Activated CD8-positive, alpha-beta memory T cell treated with anti-CD3 and anti-CD28 coated beads, Interleukin-2, amount 50 U/mL, for 4 hours (primary cell): ENCODE measurements at places on chromosomes 6 and 20.
A peak's percentile ranks its signal among the peaks of the same experiment; 100 is the strongest.

GRCh38 chr6:149701714-149702113, 16.2 kb downstream of the LATS1 start:
- no peak for DNase-seq

GRCh38 chr6:142421285-142422117, 119.7 kb downstream of the ADGRG6 start:
- no peak for DNase-seq

DNA sequence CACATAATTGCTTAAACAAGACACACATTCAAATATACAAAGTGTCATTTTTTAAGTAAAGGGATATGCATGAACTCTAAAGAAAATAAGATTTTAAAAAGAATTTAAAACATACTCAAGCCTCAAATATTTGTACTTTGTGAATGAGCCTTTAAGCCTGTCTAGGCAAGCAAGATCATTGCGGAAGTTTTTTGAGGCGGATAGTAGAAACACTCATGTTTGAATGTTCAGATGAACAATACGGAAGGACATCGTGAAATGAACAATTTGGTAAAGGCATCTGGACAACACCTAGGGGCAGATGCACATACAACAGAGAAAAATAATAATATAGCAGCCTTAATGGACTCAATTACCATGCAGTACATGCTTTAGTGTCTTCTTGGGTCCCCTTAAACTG, 928.9 kb downstream of the TFAP2A start:
- no peak for DNase-seq

GRCh38 chr20:8393381-8393780, 261.3 kb downstream of the PLCB1 start:
- no peak for DNase-seq

- no peak for DNase-seq
These were observed 546.6 kb downstream of the CD83 start for GRCh38 chr6:14664112-14664601.

- DNase-seq = no peak
These were observed 379.9 kb downstream of the SAMD5 start for GRCh38 chr6:147888374-147888773.

DNA sequence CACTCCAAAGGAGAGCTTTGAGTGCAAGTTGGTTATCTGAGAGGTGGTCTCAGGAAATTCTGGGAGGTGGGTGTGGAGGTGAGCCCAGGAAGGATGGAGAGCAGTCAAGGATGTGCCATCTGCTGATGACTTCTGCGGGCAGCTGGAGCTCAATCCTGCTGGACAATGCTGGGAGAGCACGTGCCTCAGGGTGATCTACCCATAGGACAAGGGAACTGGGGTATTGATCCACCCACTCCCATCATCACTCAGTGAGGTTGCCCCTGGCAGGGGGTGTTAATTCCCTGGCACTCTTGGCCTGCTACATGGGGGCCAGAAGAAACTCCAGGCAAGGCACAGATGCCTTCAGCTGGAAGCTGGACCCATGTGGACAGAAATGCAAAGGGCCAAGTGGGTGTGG, 7.1 kb upstream of the ZBP1 start:
- DNase-seq = no peak

GRCh38 chr20:24095756-24096155, 107.2 kb upstream of the GGTLC1 start:
- no peak for DNase-seq

DNA sequence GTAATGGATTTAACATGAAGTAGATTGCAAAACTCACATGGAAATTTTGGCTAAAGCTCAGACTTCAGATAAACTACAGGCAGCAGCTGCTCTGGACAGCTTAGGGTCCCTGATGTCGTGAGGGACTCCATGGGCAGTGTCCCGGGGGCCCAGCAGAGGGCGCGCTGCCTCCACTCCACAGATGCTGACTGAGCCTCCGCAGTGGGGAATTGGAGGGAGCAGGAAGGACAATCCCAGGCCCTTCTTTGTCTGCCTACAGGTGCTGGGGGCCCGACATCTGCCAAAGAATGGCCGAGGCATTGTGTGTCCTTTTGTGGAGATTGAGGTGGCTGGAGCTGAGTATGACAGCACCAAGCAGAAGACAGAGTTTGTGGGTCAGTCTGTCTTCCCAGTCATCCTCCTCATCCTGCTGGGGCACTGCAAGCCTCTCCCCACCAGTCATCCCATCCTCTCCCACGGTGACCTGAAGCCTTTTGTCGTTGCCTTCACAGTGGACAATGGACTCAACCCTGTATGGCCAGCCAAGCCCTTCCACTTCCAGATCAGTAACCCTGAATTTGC, 35.9 kb downstream of the PLCG1 start:
- peak; percentile 74 for DNase-seq

DNA sequence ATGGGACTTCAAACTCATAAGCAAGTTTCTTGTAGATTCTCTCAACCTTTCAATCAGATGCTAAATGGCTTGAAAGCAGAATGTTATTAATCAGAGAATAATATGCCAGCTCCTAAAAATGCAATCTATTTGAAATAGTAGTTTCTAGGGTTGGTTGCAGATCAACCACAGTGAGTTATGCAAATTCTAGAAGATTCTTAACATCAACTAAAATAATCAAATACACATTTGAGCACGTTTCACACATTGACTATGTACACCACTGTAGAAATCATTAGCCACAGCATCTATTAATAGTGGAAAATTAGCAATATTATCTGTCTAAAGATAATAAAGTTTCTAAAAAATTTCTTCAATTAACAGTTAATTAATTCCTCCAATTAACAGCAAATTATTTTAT, 141.9 kb upstream of the GJE1 start:
- DNase-seq = no peak

- peak; percentile 18 for DNase-seq
These were observed 1.5 kb downstream of the TP53INP2 start for GRCh38 chr20:34705397-34706301.

DNA sequence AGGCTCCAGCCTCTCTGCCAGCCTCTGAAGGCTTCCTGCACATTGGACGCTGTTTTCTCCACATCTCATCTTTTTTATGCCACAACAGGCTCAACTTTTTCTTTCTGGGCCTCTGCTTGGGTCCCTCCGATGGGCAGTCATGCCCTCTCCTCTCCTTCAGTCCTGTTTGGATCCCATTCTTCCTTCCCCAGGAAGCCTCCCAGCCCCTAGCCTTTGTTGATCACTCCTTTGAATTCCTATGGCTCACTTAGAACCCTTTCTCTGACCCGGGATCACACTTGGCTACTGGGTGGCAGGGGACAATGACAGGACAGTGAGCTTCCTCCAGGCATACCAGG, 4.5 kb downstream of the SLA2 start:
- DNase-seq = no peak

DNA sequence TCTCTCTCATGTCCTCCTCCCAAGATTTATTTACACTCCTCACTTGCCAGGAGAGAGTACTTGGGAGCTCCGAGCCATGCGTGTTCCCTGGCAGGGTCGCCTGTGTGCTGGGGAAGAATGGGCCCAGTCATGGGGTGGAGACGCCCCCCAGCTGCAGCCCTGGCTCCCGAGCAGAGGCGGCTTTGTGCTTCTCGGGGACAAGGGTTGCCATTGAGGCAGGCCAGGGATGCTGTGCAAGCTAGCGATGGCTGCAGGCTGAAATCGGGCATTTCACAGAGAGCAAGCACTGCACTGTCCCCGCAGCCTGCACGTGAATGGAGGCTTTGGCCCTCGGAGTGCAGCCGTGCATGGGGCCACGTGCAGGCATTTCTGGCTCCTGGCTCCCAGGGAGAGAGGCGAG, 23.8 kb downstream of the PHACTR3 start:
- DNase-seq = no peak

- no peak for DNase-seq
These were observed 114.9 kb upstream of the ATXN1 start for GRCh38 chr6:16876201-16876600.

- DNase-seq = peak; percentile 39
These were observed 29.0 kb upstream of the MPC1 start for GRCh38 chr6:166411721-166412151.

- no peak for DNase-seq
These were observed 6.8 kb downstream of the PMEPA1 start for GRCh38 chr20:57703013-57703412.

DNA sequence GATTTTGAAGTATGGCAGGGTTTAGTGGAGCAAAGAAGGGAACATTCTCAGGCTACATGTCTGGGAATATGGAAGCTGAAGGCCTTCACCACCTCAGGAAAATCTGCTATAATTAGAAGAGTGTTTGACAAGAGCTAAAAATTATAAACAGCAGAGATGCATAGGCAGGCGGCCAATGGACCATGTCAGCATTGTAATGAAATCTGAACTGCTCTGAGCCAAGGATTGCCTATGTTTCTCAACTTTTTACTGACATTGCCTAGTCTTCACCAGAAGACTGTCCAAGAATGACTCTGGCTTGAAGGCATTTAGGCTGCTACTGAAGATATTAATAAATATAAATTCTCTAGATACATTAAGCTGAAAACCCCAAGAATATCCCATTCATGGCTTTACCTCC, 84.1 kb downstream of the C6orf52 start:
- DNase-seq = no peak

GRCh38 chr20:34112600-34113101, 608 bp upstream of the EIF2S2 start:
- no peak for DNase-seq

DNA sequence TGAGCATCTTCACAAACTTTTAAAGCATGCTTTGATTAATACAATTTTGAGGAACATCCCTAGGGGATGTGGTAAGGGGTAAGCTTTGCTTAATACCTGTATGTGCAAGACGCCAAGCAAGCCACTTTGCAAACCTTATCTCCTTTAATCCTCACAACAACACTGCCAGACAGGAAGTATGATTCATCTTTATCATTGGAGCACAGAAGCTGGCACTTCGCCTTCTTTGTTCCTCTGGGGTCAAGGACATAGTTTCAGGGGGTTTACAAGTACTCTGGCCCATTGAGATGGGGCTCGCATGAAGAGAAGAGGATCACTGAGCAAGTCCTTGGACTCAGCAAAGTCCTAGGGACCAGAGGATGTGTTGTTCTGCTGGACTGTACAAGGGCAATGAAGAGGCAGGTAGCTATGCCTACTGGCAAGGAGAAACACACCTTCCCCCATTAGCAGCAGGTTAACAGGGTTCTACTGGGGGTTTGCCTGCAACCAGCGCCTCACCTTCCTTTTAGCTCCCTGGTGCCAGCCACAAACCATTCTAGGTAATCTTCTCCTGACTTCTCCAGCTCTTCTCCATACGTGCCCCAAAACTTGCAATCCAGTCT, 8.8 kb downstream of the TMEM244 start:
- no peak for DNase-seq

DNA sequence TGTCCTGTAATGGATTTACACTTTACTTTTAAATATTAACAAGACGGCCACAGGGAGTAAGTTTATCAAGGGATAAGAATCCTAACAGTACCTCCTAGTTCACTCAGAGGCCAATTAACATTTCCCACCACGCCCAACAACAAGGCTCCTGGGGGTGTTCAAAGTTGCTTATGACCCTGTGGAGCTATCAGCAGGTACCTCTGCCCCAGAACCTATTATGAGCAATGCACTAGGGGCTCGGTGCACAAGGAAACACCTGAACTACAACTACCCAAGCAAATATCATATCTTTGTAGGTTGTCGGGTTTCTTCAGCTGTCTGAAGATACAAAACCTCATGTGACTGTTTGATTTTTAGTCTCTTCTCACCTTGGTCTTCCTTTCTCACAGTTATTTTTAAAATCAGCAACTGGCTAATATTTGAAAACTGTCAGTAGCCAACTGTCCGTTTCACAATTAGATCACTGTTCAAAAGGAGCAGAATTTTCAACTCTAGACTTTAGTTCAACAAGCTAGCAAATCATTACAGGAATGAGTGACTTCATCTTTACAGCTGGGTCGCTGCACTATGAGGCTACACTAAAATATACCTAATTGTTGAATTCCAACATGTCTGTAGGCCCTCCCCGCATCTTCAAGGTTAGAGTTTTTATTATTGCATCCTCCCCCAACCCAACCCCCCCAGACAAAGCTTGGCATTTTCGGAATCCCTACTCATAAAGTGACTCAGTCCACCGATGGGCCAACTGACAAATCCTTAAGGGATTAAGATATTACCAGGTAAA, 38.1 kb downstream of the B4GALT5 start:
- DNase-seq = no peak

DNA sequence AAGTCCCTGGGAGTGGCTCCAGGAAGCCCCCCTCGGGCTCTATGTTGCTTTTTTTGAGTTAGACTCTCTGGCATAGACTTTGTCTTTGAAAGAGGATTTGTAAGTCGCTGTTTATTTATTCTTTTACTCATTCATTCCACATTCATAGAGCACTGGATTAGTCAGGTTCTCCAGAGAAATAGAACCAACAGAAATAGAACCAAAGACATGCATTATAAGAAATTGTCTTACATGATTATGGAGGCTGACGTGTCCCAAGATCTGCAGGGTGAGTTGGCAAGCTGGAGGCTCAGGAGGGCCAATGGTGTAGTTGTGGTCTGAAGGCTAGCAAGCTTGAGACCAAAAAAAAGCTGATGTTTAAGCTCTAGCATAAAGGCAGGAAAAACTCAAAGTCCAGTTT, 98.3 kb upstream of the CHD6 start:
- DNase-seq = no peak

DNA sequence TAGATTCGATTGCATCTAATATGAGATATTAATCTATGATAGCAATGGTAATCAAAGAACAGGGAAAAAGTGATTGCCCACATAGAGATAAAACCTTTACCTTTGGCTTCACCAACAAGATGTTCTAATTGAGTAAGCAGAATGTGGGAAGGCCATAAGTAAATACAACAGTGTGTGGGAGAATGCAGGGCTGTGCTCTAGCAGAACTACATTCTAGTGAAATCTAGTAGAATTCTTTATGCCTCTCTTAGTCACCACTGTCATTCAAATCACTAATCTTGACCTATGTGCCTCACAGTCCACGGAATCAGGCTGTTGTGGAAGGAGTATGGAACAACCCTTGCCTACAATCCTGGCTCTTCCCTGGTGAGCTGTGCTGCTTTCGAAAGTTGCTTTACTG, 30.4 kb upstream of the MCM9 start:
- no peak for DNase-seq

- peak; percentile 28 for DNase-seq
These were observed 6.1 kb downstream of the UBD start for GRCh38 chr6:29553268-29554057.

GRCh38 chr6:34315780-34316179, 67.0 kb upstream of the SMIM29 start:
- DNase-seq = no peak
